Sigmoid colon (tissue), 7 donors: ENCODE measurements at places on chromosomes 13 and 19.

DNA sequence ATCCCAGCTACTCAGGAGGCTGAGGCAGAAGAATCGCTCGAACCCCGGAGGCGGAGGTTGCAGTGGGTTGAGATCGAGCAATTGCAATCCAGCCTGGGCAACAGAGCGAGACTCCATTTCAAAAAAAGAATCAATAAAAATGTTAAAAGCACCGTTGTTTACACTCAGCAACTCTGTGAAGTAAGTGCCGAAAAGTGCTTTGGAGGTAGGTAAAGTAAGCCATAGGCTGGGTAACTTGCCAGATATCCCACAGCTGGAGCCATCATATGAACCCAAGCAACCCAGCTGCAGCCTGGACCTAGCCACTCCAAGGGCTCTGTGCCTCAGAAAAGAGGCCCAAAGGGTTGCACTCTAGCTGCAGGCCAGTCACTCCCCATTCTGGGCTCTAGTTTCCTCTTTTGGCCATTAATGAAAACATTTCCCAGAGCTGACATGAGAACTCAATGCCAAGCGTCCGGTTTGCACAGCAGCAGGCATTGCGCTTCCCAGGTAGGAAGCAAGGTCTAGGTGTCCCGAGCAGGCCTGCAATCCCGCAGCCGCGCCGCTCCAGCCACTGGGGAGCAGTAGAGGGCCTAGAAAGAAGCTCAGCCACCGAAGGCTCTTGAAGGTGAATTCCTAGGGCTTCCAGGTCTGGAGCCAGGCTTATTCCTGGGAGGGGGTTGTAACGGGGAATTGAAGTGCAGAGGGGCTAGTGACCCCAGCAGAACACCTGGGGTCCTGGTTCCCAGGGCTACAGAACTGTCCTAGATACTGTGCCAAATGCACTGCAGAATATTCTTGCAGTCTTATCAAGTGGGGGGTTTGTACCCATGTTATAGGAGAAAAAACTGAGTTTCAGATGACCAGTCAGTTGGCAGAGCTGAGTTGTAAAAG, 4.1 kb upstream of the CD79A start:
- peak; percentile 65 for DNase-seq

DNA sequence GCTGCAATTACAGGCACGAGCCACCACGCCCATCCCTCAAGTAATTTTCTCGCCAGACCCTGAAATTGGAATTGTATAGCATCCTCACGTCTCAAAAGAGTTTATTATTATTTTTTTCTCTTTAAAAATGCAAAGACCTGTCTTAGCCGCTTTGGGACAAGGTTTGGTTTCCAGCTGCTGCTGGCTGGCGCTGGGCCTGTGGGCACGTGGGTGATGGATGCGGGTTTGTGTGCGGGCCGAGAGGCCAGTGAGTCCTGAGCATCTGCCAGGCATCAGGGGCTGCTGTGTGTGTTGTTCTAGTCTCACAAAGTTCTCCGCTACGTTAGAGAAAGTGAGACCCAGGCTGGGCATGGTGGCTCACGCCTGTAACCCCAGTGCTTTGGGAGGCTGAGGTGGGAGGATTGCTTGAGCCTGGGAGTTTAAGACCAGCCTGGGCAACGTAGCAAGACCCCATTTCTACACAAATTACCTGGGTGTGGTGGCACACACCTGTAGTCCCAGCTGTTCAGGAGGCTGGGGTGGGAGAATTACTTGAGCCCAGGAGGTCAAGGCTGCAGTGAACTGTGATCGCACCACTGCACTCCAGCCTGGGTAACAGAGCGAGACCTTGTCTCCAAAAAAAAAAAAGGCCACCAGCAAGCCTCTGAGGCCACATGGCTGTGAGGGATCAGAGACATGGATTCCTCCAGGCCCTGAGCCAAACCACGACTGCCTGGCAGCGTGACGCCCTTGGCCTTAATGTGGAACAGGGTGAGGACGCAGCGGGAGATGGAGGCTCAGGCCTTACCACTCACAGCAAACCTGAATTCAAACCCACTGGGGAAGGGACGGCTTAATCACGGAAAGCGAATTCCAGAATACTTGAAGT, 4.7 kb upstream of the TMPRSS9 start:
- DNase-seq = no peak

DNA sequence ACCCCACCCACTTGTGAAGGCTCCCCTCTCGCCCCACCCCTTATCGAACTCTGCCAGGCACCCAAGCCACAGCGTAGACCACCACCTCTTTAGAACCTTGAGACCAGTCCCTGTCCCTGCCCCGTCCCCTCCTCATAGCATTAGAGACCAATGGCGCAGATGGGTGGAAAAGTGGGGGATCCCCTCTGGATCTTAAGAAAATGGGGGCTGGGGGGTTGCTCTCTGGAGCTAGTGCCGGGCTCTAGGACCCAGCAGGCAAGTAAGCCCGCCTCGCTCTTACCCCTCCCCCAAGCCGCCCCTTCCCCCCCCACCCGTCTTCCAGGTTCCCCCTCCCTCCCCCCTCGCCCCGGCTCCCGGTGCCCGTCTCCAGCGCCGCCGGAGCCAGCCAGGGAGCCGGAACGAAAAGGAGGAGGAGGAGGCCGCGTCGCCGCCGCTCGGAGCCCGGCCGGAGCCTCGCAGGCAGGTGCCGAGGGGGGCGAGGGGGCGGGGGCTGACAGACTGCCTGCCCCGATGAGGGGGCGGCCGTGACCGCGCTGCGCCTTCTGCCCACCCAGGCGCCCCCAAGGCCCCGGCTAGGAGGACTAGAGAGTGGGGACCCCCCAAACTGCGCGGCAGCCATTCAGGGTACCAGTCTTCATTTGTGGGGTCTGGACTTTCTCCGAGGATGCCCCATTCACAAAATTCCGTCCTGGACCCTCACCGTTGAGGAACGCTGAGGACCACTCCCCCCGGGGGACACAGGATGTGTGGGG, at the start of gene SPRED3:
TSS of gene SPRED3 (plus strand) at position 349 of the 752 bp plus-strand sequence. CDS start 1,606 bp downstream, outside the sequence.
- DNase-seq = no peak

DNA sequence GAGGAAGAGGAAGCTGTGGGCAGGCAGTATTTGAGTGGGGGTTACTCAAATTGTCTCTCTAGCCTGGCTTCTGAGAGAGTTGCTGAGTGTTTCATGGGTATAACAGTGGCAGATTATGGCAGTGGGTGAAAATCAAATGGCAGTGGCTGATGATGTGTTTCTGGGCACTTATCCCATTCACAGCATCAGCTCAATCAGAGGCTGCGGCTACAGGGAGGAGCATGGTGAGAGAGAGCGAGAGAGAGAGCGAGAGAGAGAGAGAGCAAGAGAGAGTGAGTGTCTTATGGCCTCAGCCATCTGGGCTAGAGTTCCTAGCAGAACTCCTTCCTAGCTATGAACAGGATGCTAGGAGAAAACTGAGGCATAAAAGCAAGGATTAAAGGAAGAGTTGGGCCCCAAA, 178.9 kb downstream of the OLFM4 start:
- no peak for DNase-seq

GRCh38 chr13:112894673-112895481, 74.1 kb upstream of the MCF2L start:
- no peak for DNase-seq

DNA sequence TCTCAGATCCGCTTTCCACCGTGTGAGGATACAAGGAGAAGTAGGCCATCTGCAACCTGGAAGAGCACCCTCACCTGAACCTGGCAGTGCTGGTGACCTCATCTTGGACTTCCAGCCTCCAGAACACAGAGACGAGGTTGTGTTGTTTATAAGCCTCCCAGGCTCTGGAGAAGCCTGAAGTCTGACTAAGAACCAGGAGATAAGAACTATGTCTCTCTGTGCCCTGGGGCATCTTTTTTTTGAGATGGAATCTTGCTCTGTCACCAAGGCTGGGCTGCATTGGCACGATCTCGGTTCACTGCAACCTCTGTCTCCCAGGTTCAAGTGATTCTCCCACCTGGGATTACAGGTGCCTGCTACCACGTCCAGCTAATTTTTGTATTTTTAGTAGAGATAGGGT, 14.5 kb downstream of the FCGBP start:
- no peak for DNase-seq

- DNase-seq = peak; percentile 66
Observed at GRCh38 chr13:36680913-36681312, 7.1 kb downstream of the SERTM1 start.

GRCh38 chr19:12867120-12868099, 13.8 kb downstream of the DNASE2 start:
- no peak for DNase-seq

DNA sequence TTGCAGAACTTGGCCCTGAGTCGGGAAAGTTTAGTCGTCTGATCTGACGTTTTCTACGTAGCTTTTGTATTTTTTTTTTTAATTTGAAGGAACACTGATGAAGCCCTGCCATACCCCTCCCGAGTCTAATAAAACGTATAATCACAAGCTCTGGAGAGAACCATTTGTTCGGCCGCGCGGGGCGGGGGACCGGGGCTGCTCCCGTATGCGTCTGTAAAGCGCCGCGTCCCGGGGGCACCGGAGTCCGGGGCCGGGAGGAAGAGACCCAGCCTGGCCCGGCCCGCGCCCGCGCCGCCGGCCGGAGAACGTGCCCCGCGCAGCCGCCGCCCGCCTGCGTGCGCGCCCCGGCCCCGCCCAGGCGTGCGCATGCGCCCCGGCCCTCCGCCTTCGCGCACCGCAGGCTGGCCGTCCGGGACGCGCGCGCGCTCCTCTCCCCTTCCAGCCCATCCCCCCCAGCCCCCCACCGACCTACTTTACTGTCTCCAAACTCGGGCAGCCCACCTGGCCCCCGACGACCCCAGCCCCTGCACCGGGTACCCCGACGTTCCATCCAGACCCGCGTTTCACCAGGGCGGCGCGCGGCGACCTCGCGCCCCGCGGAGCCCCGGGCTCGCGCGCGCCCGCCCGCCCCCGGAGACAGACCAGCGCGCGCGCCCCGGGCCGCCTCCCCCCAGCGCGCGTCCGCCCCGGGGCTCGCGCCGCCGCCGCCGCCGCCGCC, 785 bp upstream of the USF2 start:
- peak; percentile 85 for DNase-seq

DNA sequence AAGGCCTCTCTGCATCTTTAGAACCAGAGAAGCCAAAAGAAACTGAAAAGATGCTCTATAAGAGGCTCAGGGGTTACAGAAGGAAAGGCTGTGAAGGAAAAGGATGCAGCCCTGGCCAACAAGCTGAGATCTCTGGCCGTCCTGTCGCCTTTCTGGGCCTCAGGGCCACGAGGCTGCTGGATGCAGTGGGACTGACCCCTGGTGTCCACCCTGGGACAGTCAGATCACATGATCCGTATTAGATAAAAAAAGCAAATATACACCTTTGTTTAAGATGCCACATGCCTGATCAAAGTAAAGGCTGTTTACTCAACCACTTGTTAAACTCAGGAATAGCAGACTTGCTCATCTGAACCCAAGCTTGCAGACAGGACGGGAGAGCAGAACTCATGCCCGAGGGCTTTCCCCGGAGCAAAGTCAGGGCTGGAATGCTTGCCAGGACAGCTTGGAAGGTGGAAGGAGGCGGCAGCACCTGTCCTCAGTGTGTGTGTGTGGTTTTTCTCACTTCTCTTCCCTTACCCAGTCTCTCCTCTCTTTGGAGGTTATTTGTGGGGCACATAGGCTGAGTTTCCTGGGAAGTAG, 206.5 kb upstream of the TSHZ3 start:
- no peak for DNase-seq

- peak; percentile 89 for DNase-seq
Observed at GRCh38 chr19:13172346-13173138, 22.3 kb downstream of the IER2 start.

GRCh38 chr13:29936051-29936813, 85.8 kb upstream of the UBL3 start:
- DNase-seq = no peak

DNA sequence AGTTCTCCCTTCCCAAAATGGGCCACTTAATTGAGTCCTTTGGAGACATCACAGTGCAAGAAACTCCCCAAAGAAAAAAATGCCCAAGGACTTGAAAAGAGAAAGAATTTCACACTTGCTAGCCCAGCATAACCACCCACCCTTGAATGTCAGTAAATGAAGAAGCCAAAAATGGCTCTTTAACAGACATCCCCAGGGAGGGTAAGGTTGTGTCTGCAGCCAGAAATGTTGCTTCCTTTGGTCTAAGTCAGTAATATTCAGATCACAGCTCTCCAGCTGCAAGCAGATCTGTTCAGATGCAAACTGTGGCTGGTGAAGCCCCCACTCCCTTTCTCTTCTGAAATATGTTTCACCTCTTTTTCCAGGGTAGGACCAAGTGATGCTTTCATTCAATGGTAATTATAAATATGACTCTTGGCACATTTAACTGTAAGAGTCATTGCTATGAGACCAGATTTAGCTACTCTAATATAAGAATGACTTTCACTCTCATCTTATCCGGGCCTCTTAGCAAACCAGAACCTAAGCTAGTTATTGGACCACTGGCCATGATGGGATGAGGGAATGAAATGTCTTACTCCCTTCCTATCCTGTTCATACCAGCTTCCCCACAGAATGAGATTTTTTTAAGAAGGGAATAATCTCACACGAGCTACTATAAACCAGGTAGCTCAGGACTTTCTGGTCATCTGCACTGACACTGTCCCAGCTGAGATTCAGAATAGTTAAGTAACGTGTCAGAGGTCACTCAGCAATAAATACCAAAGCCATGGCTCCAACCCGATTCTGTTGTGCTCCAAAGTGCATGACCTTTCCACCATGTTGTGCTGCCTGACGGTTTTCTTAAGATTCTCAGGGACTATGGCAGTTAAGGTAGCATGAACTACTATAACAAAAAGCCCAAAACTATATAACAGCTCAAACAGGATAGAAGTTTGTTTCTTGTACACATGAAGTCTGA, 234.1 kb downstream of the FOXO1 start:
- DNase-seq = no peak

DNA sequence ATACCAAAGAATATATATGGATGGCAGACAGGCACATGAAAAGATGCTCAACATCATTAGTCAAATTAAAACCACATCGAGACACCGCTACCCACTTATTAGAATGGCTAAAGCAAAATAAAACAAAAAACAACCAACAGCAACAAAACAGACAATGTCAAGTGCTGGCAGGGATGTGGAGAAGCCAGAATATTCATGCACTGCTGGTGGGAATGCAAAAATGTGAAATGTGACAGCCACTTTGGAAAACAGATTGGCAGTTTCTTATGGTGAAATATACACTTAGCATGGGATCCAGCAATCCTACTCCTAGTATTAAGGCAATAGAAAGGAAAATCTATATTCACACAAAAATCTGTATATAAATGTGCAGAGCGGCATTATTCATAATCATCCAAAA, 8.6 kb downstream of the ELAVL1 start:
- DNase-seq = no peak

DNA sequence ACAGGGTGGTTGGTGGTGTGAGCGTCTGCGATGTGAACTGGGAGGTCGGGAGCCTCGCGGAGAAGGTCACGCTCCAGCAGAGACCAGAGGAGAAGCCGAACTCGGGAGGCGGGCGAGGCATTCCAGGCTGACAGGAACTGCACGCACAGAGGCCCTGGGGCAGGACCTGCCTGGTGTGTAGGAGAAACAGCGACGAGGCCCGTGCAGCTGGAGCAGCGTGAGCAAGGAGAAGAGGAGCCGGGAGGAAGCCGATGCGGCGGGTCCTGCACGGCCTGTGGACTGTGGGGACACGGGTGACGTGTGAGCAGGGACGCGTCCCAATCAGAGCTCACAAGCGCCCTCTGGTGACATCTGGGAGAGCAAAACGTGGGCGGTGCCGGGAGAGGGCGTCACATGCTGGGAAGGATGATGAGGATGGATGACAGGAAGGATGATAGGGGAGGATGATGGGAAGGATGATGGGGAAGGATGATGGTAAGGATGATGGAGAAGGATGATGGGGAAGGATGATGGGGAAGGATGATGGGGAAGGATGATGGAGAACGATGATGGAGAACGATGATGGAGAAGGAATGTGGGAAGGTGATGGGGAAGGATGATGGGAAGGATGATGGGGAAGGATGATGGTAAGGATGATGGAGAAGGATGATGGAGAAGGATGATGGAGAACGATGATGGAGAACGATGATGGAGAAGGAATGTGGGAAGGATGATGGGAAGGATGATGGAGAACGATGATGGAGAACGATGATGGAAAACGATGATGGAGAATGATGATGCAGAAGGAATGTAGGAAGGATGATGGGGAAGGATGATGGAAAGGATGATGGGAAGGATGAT, 16.1 kb upstream of the MADCAM1 start:
- DNase-seq = peak; percentile 91
